Kidney tubule cell (primary cell): ENCODE measurements at places on chromosomes 3 and 15.

DNA sequence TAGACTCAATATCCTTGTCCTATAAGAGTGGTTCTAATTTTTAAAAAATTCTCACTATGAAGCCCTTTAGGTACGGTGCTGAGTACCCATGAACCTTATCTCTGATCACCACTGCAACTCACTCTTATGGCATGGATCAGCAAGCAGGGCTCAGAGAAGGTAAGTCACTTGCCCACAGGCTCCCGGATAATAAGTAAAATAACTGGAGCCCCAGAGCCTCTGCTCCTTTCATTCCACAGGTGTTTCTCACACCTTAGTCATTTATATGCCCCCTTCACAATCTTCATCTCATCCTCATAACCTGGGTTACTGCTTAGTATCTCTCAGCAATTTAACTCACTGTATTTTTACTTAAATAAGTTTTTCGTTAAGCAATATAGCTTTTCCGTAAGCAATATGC lies 28.4 kb upstream of the AKAP13 start:
- peak; percentile 89 for DNase-seq

DNA sequence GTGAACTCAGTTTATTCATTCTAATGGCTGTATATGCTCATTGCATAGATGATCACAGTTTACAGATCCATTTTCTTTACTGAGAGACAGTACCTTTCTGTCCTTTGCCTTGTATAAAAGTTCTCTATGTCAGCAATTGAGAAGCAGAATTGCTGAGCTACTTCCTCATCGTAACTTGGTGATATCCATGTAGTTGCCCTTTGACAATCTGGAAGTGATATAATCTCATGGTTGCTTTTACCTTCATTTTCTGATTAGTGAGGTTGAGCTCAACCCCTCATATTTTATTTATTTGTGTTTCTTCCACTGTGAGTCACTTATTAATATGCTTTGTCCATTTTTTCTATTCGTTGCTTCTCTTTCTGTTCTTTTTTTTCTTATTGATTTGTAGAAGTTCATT lies 696.5 kb downstream of the AGBL1 start:
- no peak for DNase-seq

DNA sequence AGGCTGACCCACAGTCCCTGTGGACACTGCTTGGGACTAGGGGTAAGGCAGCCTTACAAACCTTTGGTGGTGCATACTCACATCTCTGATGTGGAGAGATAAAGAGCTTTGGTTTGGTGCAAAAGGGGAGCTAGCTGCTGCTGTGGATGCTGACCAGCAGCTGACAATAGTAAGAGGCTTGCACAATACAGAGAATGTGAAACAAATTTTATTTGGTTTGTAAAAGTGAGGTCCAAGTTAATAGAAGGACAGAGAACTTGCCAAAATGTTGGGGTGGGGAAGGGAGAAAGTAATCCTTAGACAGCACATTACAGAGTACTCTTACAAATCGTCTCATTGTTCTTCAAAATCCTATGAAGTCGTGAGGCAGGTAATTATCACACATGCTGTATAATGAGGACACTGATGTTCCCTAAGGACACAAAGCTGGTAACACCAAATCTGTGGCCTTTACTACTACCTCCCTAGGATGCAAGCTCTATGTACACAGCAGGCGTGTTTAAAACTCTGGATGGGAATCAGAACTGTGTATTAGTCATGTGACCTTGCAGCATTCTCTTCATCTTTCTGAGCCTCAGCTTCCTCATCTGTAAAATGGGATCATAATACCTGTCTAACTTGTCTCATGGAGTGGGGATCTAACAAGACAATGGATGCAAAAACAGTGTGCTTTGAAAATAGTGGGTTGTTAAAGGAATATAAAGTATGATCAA lies 21.6 kb downstream of the ARHGAP31 start:
- DNase-seq: no peak

- no peak for DNase-seq
Observed at GRCh38 chr3:99767291-99767690, 50.4 kb upstream of the CMSS1 start.

DNA sequence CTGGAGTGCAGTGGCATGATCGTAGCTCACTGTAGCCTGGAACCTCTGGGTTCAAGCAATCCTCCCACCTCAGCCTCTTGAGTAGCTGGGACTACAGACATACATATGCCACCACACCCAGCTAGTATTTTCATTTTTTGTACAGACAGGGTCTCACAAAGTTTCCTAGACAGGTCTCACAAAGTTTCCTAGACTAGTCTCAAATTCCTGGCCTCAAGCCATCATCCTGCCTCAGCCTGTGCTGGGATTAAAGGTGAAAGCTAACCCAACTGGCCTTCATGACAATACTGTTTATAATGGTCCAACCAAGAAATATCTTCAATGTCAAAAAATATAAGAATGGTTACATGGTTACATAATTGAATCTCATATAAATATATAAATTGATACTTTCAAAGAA lies 24.0 kb downstream of the GPR176 start:
- DNase-seq: no peak

DNA sequence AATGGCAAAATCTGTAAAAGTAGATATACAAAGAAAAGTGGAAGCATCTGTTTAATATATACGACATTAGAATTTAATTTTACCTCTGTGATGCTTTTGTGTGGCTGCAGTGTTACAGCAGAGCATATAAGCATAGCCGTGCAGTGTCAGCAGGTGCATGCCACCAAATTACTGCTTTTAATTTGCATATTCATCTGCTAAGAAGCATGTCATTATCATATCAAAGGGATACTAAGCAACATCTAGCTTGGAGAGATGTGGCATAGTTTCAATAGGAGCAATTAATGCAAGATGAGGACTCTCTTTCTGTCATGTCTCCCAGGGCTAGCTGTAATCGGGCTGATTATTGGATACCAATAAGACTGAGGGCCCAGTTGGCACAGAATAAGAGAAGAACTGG lies 214.4 kb upstream of the SOX2 start:
- DNase-seq: no peak

DNA sequence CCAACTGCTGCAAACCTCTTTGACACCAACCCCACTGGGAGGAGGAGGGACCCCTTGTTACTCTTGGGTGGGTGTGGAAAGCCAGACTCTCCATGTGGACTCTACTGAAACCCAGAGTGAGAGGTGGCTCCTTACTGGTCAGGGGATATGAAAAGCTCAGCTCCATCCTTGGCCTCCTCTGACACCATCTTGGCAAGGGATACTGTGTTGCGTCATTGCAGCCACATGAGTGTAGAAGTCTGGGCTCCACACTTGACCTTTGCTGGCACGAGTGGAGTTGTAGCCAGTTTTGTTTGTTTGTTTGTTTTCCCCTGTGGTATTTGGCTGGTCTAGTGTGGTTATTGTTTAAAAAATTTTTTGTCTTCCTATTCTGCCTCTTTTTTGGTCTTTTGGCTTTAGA lies 289.1 kb downstream of the GAP43 start:
- peak; percentile 13 for DNase-seq

GRCh38 chr3:45560281-45560971 lies 34.1 kb upstream of the LIMD1 start:
- no peak for DNase-seq

DNA sequence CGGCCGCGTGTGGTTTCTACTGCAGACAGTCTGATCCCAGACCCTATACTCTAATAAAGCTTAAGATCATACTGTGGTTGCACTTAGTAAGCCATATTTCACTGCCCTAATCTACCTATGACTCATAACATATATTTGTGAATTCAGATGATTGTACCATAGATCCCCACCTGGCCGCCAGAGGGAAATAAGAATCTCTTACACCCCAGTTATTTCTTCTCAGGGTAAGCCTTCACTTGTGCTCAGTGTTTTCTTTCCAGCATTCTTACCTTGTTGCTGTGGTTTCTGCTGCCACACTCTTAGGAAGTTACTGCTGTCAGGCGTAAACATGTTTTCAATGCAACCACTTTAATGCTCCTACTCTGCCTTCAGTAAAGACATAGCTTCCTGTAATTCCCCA lies 105.9 kb downstream of the B3GALNT1 start:
- DNase-seq: no peak

DNA sequence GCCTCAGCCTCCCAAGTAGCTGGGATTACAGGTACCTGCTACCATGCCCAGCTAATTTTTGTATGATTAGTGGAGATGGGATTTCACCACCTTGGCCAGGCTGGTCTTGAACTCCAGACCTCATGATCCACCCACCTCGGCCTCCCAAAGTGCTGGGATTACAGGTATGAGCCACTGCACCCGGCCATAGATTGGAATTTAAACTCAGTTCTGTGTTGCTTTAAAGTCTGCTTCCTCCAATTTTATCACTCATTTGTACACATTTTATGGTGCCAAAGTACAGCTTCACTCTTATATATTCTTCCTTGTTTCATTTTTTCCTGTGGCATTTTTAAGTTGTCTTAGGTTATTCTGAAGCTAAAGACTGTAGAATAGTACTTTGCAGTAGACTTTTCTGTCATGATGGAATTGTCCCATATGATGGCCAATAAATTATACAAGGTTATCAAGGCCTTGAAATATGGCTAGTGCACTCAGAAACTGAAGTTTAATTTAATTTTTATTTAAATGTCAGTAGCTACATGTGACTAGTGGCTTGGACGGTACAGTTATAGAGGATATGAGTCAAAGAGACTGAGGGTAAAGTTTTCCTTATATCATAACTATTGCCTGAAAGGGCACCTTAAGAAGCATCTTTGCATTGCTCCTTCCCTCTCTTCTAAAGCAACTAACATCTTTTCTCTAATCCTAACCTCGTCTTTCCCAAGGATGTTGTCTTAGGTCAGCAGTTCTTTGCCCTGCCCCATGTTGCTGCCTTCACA lies 28.1 kb downstream of the ATP11B start:
- no peak for DNase-seq

- DNase-seq: peak; percentile 62
Observed at GRCh38 chr3:170741756-170742529, 128.1 kb downstream of the RPL22L1 start.

- DNase-seq: no peak
Observed at GRCh38 chr3:38717355-38718240, 68.1 kb upstream of the SCN5A start.

- DNase-seq: no peak
Observed at GRCh38 chr3:128408012-128408692, 58.5 kb downstream of the DNAJB8 start.

- no peak for DNase-seq
Observed at GRCh38 chr3:128767094-128767750, 41.2 kb downstream of the RAB7A start.

- DNase-seq: peak; percentile 93
Observed at GRCh38 chr3:49028673-49029562, at the start of gene IMPDH2. TSS of gene IMPDH2 (minus strand) at chr3:49029398. CDS start at chr3:49029350, 48 bp downstream.

DNA sequence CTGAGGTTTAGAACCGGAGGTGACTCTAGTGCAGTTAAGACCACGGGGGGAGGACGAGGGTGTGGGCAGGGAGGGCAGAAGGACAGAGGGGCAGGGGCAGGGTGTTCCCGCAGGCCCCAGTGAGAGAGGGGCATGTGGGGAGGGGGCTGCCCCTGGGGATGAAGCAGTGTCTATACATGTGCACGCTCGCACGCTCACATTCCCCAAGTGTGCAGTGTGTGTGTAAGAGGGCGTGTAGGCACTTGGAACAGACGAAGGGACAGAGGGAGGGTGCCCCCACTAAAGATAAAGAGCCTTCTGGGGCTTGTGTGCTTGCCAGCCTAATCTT lies 69.5 kb upstream of the MEF2A start:
- no peak for DNase-seq

GRCh38 chr3:21613372-21614070 lies 137.5 kb downstream of the ZNF385D start:
- no peak for DNase-seq

DNA sequence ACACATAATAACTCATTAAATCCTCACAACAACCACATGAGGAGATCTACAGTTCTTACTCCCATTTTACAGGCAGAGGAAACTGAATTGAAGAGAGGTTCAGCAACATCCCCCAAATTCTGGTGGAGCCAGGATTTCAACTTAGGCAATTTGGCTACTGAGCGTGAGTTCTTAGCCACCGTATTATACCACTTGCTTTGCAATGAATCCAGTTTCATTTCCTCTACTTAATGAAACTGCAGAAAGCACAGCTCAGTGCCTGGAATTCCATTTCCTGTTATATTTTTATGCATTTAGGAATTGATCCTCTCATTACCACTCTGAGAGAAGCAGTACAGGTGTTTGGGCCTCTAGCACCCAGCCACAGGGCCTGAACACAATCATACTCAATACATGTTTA lies 4.3 kb downstream of the ZNF860 start:
- no peak for DNase-seq

DNA sequence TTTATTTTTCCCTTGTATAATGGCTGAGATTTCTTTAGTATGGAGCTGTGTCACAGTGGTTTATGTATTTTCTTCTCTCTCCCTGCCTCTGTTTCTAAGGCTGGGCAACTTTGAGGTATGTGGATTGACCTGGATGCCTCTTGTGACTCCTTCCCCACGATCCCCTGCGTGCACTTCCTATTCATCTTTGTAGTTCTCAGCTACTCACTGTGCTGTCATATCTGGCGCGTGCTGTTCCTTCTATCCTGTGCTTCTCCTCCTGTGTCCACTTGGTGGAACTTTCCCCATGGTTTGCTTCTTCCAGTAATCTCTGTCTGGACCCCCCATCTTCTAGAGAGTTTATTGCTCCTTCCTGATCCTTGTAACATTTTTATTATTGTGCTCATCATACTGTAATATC lies 97.3 kb downstream of the AKAP13 start:
- peak; percentile 97 for DNase-seq
